ENCODE measurements at places on chromosomes 1 and 21.

DNA sequence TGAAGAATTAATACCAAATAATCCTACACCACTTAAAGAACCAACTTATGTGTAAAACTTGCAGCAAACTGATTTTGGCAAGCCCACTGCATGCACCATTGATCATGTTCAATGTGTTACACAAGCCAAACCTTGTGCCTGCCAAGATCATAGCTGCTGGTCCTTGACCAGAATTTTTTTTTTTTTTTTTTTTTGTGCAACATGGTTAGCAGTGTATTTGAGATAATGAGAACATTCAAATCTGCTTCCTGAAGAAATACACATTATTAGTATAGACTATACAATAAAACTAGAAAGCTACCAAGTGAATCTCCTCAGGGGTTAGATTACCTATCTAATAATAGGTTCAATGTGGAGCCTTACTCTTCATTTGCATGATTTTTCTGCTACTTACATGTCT lies 421.0 kb downstream of the MRPL39 start:
- no peak for DNase-seq

DNA sequence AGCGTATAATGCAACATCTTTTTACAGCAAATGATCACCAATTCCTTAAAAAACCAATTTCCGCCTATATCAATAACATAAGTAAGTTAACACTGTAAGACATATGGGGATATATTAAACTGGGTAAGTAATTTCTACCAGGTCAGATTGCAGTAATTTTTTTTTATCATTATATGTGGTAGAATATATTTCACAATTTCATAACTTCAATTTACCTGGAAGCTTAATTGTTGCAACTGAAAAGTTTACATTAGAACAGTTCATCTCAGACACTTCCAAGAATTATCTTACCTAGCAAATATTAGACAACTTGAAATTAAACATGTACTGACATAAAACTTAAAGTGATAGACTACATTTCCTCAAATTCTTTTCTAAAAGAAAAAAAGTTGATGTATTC lies 51.9 kb upstream of the ASPM start:
- no peak for DNase-seq

- DNase-seq: no peak
These were observed 130.4 kb upstream of the ETS2 start for GRCh38 chr21:38675182-38675824.

- DNase-seq: no peak
These were observed 135.7 kb upstream of the TIAM1 start for GRCh38 chr21:31479714-31480113.

DNA sequence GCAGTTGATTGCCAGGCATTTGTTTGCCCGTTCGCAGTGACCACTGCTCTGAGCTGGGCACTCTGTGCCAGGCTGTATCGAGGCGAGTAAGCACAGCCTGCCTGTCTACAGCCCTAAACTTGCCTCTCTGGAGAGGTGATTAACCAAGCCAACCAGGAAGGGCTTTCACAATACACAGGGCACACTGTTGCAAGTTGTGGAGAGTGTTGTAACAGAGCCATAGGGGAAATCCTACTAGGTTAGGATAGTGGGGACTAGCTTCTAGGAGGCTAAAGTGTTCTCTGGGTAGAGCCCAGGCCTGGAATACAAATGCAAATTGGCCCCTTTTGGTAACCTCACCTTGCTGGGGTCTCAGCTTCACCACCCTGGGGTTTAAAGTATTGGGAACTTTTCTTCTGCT lies 23.8 kb downstream of the PRDM2 start:
- no peak for DNase-seq

- DNase-seq: no peak
These were observed 98.2 kb upstream of the USH2A start for GRCh38 chr1:216521477-216521876.

GRCh38 chr1:30604801-30605440 lies 118.5 kb downstream of the MATN1 start:
- no peak for DNase-seq

DNA sequence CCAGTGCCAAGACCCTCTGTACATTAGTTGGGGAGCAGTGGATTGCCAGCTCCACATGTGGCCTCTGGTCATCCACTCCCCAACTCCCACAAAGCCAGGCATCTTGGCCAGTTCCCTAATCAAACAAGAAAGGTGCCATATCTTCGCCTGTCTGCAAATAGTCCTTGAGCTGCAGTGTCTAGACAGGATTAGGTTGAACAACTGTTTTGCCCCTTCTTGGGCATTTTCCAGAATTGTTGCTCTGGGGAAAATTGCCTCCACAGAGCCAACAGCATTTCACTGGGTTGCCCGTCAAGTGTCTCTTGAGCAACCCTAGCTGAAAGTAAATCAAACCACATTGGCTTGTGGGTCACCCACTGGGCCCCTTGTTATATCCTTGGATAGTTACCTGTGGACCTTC lies 109.3 kb downstream of the GDAP2 start:
- DNase-seq: no peak

- DNase-seq: no peak
These were observed 290.6 kb downstream of the NFIA start for GRCh38 chr1:61372944-61373343.

DNA sequence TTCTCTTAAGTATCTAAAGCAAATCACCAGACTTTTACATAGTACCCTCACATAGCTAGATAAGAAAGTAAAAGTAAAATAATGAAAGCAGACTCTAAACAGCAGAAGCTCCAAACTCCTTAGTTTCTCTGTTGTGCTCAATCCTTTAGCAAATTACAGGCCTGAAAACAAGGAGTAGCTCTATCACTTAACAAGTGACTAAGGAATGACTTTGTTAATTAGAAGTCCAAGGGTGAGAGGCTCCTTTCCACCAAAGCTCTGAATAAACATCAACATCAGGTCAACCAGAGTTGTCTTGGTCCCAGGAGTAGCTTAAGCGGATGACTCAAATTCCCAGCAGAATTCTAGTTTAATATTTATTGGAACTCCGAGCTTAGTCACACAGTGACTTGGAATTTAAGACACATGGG lies 5.9 kb downstream of the NRIP1 start:
- DNase-seq: no peak

All from stimulated activated CD8-positive, alpha-beta memory T cell treated with anti-CD3 and anti-CD28 coated beads, Interleukin-4, amount 100 ng/mL, for 24 hours (primary cell).